GM13977 (cell line): ENCODE measurements at places on chromosomes 7 and 10.
A peak's percentile ranks its signal among the peaks of the same experiment; 100 is the strongest.

GRCh38 chr10:112531421-112531820, 84.4 kb downstream of the VTI1A start:
- no peak for DNase-seq

GRCh38 chr10:133275684-133276092, 980 bp downstream of the ADAM8 start:
- peak; percentile 81 for DNase-seq

DNA sequence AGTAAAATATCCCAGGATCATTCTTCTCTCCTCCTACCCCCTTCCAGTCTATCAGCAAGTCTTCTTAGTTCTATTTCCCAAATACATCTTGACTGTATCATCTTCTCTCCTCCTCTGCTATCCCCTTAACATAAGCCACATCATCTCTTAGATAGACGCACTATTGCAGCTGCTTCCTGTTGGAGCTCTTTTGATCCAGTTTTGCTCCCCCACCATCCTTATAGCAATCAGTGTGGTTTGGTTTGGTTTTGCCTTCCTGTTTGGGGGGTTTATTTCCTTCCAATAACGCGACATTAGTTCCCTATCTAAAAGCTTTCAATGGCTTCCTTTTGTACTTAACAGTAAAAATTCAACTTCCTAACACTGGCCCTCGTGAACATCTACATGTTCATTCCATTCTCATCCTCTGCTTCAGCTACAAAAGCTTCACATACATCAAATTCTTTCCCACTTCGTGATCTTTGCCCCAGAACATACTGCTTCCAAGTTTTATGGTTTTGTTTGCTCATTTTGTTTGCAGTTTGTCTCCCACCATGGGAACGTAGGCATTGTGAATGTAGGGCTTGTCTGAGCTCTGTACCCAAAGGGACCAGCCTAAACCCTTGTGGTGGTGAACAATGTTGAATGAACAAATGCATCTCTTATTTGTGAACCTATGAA, 33.7 kb upstream of the PLXDC2 start:
- DNase-seq, result no peak

GRCh38 chr7:54992871-54993475, 25.8 kb upstream of the EGFR start:
- no peak for DNase-seq

- no peak for DNase-seq
Observed at GRCh38 chr7:25246306-25246705, 18.0 kb upstream of the NPVF start.

- DNase-seq, result no peak
Observed at GRCh38 chr7:24049296-24049695, 234.7 kb upstream of the NPY start.

- DNase-seq, result no peak
Observed at GRCh38 chr7:26487780-26488515, 196.3 kb downstream of the SNX10 start.

DNA sequence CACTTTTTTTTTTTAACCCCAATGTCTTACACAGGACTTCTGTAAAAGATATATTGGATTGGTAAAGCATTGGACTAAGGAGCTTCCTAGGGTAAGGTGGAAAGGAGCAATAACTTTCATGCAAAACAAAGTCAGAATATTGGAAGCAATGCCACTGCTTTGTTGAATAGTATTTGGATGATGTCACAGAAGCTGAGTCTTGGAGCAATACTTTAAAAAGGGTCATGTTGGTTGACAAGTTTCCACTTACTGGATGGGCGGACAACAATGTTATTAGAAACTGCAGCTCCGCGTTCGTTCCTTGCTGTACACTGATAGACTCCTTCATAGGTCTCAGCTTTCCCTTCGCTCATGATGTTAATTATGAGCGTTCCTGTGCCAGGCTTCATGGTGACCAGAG, 101.9 kb upstream of the LAMB4 start:
- DNase-seq, result no peak

DNA sequence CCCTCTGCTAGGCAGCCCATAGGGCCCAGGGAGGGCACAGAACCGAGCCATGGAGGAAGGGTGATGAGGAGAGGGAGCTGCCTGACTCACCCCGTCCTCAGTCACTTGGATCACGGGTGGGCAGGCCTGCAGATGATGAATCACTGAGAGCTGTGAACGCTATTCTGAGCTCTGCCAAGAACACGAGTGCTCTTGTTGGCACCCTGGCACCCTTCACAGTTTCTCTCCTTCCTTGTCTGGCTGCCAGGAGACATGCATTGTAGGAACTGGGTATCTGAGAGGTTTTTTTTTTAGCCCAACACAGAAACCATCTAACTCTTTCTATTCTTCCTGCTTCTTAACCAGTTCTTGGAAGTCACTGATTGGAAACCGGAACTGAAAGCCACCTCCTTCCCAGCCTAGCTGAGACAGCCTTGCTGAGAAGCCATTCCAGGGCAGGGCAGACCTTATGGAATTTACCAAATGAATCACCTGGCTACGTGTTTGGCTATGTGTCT, 82.1 kb downstream of the SLC37A3 start:
- no peak for DNase-seq

GRCh38 chr10:11830836-11831519, 7.8 kb downstream of the PROSER2 start:
- no peak for DNase-seq

GRCh38 chr10:13938950-13939349, 352.2 kb downstream of the PRPF18 start:
- no peak for DNase-seq

DNA sequence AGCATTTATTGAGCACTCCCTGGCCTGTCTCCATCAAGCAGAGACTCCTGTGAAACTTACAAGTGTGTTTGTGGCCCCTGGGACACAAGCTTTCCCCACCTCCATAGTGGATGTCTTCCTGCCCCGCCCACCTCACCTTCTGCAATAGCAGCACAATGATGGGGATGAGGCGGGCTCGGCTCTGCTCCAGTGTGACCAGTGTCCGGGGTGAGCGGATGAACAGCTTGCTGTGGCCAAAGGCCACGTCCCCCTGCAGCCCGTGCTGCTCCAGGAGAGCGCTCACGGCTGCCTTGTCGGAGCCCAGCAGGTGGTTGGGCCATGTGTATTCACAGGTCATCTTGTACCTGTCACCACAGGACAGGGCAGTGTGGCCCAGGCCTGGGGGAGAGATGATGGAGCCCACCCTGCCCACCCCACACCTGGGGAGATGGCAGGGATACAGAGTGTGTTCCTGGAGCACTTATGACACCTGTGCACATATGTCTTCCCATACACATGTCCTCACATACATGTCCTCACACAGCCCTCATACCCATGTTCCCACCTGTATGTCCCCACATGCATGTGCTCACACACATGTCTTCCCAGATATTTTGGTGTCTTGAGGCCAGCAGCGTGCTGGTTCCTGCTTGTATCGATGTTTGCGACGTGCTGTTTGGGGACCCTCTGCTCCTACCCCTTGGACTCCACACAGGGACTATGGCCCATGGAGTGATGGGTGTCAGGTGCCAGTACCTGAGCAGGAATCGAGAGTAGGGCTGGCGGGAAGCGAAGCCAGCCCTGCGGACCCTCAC, 12.7 kb downstream of the MYO1G start:
- no peak for DNase-seq

DNA sequence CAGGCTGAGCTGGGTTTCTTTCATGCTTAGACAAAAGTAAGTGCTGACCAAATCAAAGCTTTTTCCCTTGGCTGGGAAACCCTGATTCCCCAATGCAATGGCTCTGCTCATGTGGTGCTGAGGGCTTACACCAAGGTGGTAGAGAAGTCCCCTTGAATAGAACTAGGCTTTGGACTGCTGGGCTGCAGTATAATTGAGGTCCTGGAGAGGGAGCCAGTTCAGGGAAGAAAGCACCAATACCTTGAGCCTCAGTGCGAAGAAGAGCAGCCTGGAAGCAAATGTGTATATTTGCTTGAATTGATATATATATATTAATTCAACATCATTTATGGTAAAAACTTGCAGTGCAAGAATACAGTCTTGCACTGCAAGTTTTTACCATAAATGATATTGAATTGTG, 391.1 kb downstream of the RPS24 start:
- no peak for DNase-seq

- no peak for DNase-seq
Observed at GRCh38 chr7:137989094-137989493, 12.8 kb downstream of the CREB3L2 start.

DNA sequence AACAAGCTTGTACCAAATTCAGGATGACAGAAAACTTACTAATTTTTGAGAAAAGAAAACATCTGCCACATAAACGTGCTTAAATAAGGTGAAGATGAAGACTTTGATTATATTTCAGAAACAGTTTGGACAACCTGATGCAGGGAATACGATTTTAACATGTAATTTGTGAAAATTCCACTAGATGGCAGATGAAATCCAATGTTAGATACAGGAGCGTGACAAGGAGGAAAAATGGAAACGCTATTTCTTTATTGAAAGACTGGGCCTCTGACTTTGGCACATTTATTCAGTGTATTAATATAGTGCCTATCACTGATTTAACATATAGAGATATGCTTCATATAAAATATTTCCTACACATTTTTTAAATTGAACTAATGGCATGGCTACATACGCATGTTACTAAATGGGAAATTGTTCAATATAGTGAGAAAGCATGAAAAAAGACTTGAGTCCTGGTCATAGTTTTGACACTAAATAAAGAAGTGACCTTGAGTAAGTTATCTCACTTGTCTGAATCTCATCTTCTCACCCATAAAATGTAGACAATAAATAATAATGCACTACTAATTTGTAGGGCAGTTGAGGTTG, 60.7 kb downstream of the CD36 start:
- peak; percentile 13 for DNase-seq

GRCh38 chr7:134350709-134351108, 34.0 kb upstream of the SLC35B4 start:
- no peak for DNase-seq

GRCh38 chr10:3757638-3758490, 27.1 kb downstream of the KLF6 start:
- DNase-seq, result peak; percentile 74

GRCh38 chr7:98862716-98863420, 6.9 kb downstream of the TMEM130 start:
- DNase-seq, result no peak

DNA sequence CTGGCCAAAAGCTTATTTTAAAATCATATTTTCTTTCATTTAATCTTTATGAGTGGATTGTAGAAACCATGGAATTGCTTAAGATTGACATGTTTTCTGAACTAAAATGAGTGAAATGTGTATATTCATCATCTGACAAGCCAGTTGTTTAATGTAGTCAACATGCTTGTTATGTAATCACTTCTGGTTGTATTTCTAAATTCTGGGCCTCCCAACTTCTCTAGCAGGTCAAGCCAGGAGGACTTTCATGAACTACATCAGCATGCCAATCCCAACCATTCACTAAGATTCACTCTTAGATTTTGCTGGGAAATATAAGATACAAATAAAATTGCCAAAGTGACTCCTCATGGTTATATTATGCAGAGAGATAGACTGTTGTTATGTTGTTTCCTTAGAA, 21.1 kb upstream of the MAP3K8 start:
- DNase-seq, result no peak

GRCh38 chr10:101136007-101136707, 5.1 kb downstream of the TLX1 start:
- DNase-seq, result no peak

DNA sequence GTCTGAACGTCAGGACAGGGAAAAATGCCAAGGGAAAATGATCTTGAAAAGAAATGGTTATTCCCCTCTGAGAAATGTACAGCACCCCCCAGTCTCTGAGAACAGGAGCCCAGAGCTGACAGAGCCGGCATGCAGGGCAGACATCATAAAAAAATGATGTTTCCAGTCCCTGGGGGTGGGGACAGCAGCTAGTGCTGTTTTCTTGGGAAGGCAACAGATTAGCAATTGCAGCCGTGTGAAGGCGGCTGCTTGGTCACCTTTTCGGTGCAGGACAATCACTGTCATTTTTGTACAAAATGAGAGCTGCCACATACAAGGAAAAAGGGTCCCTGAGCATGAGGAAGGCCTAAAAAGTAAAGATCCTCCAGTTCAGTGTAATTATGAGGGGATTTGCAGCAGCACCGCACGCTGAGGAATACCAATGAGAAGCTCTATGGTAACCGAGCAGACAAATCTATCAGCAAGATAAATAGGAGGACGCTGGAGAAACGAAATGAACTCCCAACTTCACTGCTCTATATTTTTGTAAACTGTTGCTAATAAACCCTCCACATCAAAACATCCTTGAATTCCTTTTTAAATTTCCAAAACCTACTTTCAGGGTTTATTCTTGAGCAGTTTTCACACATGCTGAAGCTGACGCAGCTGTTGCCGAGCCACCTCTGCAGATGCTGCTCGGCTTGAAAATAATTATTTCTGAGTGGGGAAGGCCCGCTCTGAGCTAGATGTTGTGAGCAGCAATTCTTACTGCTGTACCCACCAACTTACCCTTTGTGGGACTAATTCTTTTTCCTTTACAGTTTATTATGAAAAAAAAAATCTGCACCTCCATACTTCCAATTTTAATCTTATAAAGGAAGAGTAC, 98.2 kb upstream of the NEBL start:
- DNase-seq, result no peak

- DNase-seq, result no peak
Observed at GRCh38 chr10:85606401-85606800, 760.2 kb downstream of the GRID1 start.

- DNase-seq, result no peak
Observed at GRCh38 chr7:17130281-17131059, 168.0 kb upstream of the AHR start.

DNA sequence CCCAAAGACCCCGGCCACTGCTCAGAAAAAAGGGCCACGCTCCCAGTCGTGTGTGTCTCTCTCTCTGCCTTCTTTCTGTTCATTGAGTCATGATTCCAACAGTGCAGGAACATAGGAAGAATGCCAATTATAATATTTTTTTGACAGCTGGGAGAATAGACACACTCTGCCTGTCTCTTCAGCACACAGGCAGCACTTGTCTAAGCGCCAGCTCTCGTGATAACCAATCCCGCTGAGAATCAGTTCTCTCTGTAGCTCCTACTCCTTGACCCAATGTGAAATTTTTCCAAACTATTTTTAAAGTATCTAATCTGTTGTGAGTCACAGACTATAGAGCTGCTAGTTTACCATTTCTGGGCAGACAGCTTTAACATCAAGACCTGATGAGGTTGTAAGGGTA, 145.7 kb upstream of the RHEB start:
- DNase-seq, result no peak

GRCh38 chr7:133252506-133252857, 396 bp upstream of the EXOC4 start:
- DNase-seq, result no peak

DNA sequence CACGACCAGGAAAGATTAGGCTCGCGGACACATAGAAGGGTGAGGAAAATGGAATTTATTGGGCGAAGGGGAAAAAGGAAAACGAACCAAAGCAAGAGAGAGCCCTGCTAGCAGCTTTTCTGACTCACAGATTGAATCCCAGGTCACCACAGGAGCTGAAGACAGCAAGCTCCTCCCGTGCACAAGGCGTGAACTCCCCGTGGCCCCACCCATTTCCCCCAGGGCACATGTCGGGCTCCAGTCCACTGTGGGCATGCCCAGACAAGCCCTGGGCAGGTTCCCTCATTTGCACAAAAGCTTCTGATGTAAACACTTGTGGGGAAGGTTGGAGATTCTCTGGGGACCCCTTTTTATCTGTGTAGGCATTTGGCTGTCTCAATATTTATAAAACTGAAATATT, 582.4 kb downstream of the SUGCT start:
- DNase-seq, result no peak

- no peak for DNase-seq
Observed at GRCh38 chr10:3756360-3756740, 28.7 kb downstream of the KLF6 start.
